Mucosa of gallbladder (tissue), 1 donor: ENCODE measurements at places on chromosomes 2 and 18. TPM values are rescaled to one million over a fixed set of nuclear protein-coding genes. Genes with fewer than 3 reads are reported as not detected.

DNA sequence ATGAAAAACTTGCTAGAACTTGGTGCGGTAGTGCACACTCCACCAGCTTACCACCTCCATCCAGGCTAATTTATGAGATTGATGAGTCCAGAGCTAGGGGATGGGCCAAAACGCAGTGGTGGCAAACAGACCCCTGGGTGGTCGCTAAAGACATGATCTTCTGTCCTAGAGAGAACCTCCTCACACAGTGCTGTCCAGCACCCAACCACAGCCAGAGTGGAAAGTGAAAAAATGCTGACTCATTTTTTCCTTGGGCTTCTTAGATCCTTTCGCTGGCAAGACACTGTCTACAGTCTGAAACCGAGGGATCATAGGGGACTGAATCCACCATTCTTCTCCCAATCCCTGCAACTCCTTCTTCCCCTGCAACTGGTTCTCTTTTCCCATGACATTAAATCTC, 4.1 kb downstream of the ANTXR1 start:
- no peak for DNase-seq

IL18R1 gene
- total RNA-seq: 6.2 TPM

- DNase-seq: no peak
Measured at GRCh38 chr2:38653715-38654527, 12.0 kb upstream of the GALM start.

DNA sequence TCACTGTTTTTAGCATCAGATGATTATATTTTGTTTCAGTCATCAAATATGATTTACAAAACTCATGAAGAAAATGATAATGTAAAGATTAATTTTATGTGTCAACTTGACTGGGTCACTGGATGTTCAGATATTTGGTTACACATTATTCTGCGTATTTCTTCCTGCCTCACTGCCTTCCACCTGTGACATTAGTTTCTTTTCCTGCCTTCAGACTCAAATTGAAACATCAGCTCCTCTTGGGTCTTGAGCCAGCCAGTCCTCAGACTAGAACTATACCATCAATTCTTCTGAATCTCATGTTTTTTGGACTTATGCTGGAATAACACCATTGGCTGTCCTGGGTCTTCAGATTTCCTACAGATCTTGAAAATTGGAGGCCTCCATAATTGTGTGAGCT, 96.7 kb downstream of the ZNF385B start:
- DNase-seq: no peak

L3MBTL4 gene
- total RNA-seq: 16.1 TPM

- no peak for DNase-seq
Measured at GRCh38 chr2:187525163-187525900, 28.9 kb downstream of the TFPI start.

DNA sequence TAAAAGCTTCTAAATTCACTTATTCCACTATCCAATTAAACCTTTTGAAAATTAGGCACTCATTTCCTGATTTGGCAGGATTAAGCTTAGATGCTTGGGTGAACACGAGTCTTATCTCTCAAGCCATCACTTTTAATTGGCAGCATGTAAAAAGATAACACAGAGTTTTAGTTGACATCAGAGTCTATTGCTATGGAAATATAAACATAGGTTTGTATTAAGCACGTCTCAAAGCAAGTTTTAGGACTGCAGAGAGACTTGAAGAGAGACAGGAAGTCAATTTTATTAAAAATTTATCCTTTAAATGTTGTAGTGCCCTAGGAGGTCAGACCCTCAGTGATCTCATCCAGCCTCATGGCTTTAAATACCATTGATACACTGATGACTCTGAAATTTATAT, 5.6 kb downstream of the RBKS start:
- no peak for DNase-seq

- DNase-seq: no peak
Measured at GRCh38 chr2:719734-720133, 42.5 kb upstream of the TMEM18 start.

TNFRSF11A gene
- 38.9 TPM for total RNA-seq

FAM161A gene
- 3.8 TPM for total RNA-seq
